ENCODE measurements at places on chromosomes 3 and 15. TPM values are rescaled to one million over a fixed set of nuclear protein-coding genes. Genes with fewer than 3 reads are reported as not detected.

GRCh38 chr15:60889006-60889405, 340.1 kb downstream of the RORA start:
- no peak for DNase-seq

- no peak for DNase-seq
Measured at GRCh38 chr3:127565711-127566110, 24.8 kb downstream of the TPRA1 start.

GRCh38 chr15:38168467-38169070, 84.1 kb upstream of the SPRED1 start:
- no peak for DNase-seq

DNA sequence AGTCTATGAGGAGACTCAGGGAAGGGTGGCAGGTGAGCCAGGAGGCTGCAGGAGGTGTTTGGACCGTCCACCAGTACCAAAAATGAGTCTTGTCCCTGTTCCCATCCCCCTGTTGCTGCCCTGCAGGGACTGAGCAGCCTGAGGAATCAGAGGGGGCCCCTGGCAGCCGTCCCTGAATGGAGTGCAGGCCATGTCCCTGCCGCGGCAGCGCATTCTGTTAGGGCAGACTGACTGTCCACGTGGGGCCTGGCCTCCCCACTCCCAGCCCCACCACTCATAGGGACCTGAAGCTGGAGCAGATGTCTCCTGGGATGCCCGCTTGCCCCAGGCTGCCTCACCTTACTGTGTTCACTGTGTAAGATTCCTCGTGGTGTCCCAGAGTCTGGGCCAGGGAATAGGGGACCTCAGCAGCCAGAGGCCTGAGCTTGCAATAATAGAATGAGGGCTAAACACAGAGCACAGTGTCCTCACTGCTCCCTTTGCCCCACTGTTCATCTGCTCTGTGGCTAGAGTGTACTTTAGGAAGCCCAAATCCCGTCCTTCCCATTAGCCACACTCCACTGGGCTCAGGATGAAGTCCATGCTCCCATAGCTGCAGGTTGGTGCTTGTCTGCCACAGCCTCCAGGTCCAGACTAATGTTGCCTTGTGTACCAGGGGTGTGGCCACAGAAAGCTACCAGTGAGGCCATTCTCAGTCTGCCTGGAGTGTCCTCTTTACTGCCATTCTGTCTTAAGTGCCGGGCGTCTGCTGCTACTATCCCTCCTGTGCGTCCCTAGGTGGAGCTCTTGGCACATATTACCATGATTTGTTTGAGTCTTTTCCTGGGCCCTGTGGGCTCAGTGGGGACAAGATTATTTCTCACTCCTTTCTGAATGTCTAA, 63.2 kb downstream of the HCN4 start:
- peak; percentile 86 for DNase-seq

DNA sequence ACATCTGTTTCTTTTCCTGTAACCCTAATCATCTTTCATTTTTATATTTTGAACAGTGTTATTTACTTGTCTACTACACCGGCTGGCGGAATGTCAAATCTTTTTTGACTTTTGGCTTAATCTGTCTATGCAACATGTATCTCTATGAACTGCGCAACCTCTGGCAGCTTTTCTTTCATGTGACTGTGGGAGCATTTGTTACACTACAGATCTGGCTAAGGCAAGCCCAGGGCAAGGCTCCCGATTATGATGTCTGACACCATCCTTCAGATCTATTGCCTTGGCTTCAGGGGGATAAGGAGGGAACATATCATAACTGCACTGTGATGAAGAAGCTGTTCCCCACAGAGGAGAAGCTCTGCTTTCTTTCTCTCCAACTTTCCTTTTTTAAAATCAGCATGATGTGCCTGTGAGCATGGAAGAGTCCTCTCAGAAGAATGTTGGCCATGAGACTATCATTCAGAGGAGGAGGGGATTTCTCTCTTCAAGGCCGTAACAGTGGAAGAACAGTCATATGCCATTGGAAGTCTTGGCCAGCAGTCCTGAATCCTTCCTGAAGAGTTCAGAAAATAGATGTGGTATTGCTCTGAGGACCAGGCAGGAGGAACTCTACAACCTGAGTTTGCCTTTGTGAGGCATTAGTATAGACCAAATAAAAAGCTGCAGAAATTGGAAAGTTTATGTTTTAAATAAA, 69.9 kb downstream of the SEC22A start:
- no peak for DNase-seq

DNA sequence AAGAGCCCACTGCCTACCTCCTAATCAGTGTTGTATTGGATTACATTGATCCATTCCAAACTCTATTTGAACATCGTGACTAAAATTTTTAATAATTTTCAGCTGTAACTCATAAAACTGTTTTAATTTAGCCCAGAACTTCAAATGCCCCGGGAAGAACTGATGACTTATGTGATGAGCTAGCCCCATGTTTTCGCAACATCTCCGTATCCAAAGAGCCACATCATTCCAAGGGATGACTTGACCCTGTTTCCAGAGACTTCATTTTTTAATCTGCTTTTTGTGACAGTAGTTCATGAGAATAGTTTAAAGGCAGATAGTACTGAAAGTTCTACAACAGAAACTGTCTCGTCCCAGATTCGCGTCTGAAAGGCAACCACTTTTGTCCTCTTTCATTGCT, 97.4 kb downstream of the STAC start:
- peak; percentile 19 for DNase-seq

DNA sequence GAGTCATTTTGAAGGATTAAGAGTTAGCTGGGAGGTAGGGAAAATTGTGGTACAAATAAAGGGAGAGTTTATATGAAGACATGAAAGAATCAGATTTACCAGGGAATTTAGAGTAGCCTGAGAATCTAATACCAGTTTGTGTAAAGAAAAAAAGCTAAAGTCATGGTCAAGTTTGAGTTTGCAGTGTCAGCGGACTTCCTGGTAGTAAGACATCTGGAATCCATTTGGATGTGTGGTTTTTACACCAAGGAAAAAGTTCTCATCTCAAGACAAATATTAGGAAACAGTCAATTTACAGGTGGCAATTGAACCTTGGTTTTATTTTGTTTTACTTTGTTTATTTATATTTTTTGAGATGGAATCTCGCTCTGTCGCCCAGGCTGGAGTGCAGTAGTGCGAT, 1.5 kb upstream of the P2RY12 start:
- DNase-seq: no peak

DNA sequence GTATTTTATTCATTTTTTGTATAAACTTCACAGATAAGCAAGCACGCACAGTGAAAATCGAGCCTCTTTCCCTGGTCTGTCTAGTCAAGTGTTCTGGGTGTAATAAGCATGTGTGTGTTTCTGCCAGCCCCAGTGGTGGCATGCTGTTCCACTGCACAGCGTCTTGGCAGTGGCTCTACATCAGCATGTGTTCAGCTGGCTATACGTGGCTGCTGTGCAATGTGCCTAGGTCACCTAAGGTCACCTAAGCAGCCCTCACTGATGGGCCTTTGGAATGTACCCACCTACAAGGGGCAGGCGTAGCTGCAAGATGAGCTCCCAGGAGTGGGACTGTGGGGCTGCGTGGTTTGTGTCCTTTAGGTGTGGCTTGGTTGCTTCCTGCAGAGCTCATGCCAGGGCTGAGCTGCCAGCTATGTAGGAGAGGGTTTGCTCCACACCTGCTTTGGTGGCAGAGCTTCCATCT, 4.9 kb downstream of the LIMD1 start:
- DNase-seq: no peak

GRCh38 chr3:143707848-143708247, 140.4 kb downstream of the SLC9A9 start:
- no peak for DNase-seq

DNA sequence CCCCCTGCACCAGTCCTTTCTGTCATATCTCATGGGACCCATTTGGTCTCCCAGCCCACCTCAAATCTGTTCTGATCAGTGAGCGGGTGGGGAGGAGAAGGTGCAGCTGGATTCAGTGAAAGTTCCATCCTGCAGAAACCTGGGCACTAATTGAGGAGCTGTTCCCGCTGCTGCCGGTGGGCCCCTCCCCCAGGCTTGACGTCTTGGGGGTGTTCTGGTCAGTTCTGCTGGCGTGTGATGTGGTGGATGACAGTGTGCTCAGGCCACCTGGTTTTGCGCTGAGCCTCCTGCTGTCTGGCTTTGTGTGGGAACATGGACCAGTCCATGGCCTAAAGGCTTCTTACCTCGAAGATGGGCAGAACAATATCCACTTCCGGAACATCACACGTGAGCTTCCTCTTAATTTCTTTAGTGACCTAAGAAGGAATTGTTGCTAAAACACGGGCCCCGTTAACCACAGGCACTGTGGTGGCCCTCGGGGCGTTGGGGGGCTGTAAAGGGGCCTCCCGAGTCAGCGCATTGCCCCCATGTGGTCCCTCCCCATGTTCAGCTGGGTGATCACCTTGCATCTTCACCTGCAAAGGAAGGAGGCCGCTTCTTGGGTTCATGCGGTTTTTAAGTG, 59.7 kb downstream of the RGMA start:
- peak; percentile 16 for DNase-seq

GRCh38 chr3:111936967-111937366, 41.9 kb upstream of the ABHD10 start:
- DNase-seq: peak; percentile 77

DNA sequence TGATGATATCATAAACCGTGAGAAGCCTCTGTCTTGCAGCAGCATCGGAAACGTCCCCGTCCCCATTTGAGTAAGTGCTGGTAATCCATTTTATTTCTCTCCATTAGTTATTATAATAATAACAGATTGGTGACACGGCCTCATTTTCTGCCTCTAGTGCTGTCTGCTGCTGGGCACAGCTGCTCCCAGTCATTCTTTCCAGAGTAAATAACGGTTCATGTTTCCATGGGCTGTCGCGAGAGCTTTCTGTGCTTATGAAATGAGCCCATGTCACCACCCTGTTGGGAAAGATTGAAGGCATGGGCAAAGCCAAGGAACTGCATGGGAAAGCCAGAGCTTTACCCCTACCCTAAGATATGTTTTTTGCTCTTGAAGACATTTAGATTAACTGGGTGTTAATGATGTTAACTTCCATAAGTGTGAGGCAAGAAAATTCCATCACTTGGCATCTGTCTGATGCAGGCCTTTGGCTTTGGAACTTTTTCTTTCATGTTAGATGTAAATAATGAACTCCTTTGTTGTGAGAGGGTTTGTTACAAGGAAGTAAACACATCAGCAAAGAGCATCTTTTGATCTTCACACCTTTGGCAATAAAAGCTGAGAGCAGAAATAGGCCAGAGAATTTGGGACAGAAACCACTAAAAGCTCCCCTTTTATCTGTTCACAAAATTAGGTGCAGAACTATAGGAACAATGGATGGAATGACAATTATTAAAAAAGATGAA, 141.8 kb downstream of the FILIP1L start:
- DNase-seq: no peak

- DNase-seq: peak; percentile 62
Measured at GRCh38 chr3:115022835-115023398, 124.2 kb downstream of the ZBTB20 start.

DNA sequence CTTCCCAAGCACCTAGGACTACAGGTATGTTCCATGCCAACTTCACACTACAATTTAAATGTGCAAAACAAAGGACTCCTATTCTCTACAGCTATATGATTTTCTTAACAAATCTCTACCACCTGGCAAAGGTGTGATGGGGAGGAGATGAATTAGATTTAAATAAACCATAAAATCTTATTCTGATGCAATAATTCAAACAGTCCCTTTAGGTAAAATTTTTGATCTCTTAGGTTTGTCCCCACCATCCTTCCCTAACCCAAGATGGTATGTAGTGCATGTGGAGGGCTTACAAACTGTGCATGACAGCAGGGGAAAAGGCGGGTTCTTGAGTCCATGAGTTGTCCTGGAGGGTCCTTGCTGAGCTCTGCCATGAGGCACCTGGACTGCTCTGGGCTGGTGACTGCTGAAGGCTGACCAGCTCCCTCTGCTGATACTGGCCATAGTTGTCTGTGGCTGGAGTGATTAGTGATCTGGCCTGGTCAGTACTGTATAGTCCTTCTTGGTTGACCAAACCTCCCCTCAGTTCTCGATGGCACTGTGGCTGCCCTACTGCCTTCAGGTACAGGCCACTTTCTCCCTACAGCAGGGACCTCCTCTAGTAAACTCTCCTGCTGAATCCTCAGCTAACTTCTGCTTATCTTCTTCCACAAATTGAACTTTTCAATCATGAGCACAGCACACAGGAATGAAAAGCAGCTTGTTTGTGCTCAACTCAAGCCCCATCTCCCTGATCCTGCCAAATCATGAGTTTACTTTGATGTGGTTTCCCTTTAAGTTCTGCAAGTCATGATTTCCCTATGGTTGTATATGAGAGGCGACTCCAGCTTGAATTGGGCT, 30.1 kb downstream of the CFAP161 start:
- peak; percentile 45 for DNase-seq

DNA sequence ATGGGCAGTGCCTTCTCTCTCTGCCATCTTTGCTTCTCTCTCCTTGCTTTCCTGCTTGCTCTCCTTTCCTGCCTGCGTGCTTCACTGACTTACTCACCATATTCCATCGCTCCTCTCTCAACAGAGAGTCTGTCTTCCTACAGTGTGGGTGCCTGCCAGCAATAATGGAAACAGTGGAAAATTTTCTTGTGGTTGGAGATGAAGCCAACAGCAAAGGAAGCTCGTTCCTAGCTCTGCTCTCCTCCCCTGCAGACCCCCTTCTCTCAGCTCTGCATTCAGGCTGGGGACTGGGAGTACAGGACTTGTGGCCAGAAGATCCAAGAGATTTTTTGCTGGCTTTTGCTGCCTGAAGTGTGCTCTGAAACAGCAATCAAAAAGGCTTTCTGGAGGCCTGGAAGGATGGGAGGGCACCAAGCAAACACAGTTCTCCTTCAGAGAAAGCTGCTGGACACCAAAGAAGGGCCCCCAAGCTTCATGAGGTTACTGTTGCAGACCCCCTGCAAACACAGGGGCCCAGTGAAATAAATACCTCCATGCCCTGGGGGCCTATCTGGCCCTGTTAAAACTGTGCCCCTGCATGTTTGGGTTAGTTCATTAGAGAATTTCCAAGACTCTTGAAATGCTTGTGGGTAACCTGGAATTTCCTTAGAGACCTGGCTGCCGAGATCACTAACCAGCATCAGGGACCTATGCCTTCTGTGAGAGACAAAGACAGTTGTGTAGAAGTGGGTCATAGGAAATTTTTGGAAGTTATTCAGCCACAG, 149.9 kb upstream of the RASGRP1 start:
- DNase-seq: peak; percentile 82

GRCh38 chr3:115960799-115961198, 337.5 kb downstream of the GAP43 start:
- no peak for DNase-seq

DNA sequence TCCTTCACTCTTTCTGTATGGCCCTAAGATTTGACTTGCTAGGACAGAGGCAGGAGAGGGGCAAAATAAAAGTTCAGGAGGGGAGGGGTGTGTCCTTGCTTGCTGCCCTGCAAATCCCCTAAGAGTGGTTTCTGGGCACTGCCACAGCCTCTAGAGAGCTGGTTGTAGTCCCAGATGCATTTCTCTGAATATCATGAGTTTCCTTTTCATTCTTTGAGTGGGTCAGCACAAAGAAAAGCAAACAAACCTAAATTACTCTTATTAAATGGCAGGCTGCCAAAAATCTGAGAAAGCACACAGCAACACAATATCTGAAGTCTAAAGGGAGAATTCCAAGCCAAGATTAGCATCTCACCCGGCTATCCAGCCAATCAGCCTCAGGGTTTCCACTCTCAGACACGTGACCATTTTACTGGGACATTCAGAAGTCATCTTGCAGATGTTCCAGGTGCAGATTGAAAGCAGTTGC, 919.3 kb downstream of the TUSC7 start:
- DNase-seq: peak; percentile 61

OXTR gene
- 0.53 TPM for total RNA-seq

ZNF502 gene
- total RNA-seq: 4.4 TPM

AMT gene
- total RNA-seq: 2.2 TPM

MESP2 gene
- total RNA-seq: 0.13 TPM

PRTG gene
- total RNA-seq: under 0.01 TPM

WDR48 gene
- 20.0 TPM for total RNA-seq

Data from bronchial epithelial cell (primary cell).